ENCODE measurements at places on chromosomes 5 and 9.

DNA sequence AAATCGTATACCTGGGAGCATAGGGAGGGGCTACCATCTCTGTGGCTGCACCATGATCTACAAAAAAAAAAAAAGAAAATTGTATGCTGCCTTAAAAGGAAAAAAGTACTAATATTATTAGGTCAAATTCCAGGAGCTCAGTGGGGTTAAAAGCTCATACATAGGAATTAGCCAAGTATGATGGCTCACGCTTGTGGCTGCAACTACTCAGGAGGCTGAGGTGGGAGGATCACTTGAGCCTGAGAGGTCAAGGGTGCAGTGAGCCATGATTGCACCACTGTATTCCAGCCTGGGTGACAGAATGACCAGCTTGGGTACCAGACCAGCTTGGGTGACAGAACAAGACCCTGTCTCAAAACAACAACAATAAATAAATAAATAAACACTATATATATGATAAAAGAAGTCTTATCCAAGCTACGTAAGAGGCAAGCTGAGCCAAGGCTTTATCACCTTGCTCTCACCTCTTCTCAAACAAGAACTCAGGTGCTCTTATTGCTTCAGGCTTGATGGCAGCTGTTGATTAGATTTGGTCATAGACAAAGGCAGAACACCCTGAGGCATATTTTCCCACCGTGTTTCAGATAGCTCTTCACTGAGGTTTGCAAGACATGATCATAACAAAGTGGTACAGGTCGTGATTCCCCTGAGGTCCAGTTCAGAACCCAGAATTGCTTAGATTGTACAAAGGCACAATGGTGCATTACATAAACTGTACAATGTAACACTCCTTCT is 3.3 kb upstream of the FBXW11 start:
- DNase-seq = no peak

DNA sequence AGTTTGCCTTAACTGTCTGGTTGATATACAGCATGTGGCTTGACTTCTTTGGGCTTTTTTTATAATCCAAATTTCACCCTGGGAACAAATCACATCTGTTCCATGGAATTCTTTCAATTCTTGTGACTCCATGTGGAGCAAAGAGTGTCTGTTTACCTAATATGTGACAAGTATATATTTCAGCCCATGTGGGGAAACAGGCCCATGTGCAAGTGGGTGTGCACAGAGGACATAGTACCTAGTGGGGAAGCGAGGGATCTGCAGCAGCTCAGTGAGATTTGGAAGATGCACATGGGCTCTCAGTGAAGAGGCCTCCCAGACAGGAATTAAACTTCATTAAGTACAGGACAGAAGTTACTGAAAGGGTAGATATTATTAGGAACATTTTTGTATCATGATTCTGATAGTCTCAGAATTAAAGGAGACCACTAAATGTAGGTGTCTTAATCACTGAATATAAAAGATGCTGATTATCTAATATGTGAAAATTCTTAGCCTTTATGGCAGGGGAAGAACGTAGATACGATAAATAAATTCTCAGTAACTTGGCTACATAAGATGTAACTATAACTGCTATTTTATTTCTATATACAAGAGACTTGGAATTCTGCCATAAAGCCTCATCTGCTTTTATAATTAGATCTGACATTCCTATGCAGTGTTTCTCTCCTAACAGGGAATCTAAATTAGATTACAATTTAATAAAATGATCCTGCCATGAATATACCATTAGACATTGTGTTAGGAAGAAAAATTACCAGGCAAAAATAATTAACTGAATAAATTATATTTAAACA is 181.2 kb downstream of the SLC12A2 start:
- DNase-seq = no peak

GRCh38 chr9:112933696-112934095 is 43.0 kb upstream of the SLC46A2 start:
- DNase-seq = no peak

- DNase-seq = no peak
These were observed 16.8 kb upstream of the PHYKPL start for GRCh38 chr5:178249191-178249989.

Measured in activated T-cell treated with anti-CD3 and anti-CD28 coated beads for 48 hours (primary cell).